ENCODE measurements at places on chromosomes 12 and 14. TPM values are rescaled to one million over a fixed set of nuclear protein-coding genes. Genes with fewer than 3 reads are reported as not detected.

MANSC4 gene
- not detected for total RNA-seq

ADAM20 gene
- 0.14 TPM for total RNA-seq

SERPINA9 gene
- total RNA-seq = 0.34 TPM

SLC5A8 gene
- not detected for total RNA-seq

DEGS2 gene
- total RNA-seq = not detected

BCL2L14 gene
- not detected for total RNA-seq

GLIPR1L2 gene
- total RNA-seq = 0.76 TPM

RFC5 gene
- total RNA-seq = 39.4 TPM

NEMF gene
- total RNA-seq = 24.1 TPM

KRT82 gene
- not detected for total RNA-seq

- DNase-seq = no peak
Observed at GRCh38 chr12:45329238-45329637, 113.3 kb downstream of the ANO6 start.

DNA sequence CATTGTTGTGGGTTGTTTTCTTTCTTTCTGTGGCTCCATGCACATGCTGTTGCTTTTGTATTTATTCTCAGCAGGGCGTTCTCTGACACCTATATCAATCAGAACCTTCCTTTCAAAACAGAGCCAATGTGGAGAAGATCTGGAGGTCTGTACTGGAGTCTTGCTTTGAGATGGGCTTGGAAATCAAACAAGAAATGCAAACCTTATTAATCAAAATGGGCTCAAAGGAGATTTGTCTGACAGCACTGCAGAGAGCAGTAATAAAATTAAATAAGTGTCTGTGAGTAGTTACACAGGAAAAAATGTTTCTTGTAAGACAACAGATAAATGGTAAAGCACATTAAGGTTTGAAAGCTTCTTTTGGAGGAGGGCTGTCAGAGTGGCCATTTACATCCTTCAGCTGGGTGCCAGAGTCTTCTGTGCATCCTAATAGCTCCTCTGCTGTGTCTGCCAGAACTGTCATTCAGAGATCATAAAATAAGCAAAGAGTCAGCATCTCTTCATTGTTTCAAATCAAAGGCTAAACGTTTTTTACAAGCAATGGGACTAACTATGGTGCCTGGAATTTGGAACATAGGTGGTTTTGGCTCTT lies 414.3 kb downstream of the NAV3 start:
- no peak for DNase-seq

DNA sequence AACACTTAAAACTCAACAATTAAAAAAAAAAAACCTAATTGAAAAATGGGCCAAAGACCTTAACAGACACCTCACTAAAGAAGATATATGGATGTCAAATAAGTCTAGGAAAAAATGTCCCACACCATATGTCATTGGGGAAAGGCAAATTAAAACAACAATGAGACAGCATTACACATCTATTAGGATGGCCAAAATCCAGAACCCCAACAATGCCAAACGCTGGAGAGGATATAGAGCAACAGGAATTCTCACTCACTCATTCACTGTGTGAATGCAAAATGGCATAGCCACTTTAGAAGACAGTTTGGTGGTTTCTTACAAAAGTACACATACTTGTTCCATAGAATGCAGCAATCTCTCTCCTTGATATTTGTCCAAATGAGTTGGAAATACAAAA lies 173.7 kb downstream of the SLC25A21 start:
- DNase-seq = no peak

- no peak for DNase-seq
Observed at GRCh38 chr12:99772274-99772673, 124.7 kb downstream of the GARIN6 start.

- no peak for DNase-seq
Observed at GRCh38 chr12:103462675-103463074, 33.1 kb downstream of the C12orf42 start.

GRCh38 chr14:104238424-104239184 lies 100.2 kb downstream of the KIF26A start:
- DNase-seq = no peak

DNA sequence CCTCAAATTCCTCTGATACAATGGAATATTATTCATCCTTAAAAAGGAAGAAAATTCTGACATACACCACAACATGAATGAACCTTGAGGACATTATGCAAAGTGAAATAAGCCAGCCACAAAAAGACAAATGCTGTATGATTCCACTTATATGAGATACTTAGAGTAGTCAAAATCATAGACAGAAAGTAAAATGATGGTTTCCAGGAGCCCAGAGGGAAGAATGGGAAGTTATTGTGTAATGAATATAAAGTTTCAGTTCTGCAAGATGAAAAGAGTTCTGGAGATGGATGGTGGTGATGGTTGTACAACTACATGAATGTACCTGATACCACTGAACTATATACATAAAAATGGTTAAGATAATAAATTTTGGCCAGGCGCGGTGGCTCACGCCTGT lies 18.3 kb downstream of the VWF start:
- no peak for DNase-seq

DNA sequence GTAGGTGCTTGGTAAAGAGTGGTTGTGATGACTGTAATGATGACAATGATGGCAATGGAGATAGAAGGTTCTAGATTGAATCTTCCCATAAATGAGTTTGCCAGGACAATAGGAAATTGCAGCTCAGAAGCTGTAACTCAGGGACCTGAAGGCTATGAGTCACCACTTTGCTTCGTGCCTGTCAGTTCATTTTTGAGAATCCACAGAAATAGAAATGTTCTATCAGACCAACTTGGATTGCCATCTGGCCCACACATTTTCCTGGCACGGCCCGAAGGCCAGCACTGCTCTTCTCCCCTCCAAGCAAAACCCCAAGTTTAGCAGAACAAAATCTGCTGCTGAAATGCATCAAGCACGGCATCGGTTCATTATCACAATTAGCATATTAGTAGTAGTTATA lies 1127.0 kb downstream of the BCL11B start:
- no peak for DNase-seq

DNA sequence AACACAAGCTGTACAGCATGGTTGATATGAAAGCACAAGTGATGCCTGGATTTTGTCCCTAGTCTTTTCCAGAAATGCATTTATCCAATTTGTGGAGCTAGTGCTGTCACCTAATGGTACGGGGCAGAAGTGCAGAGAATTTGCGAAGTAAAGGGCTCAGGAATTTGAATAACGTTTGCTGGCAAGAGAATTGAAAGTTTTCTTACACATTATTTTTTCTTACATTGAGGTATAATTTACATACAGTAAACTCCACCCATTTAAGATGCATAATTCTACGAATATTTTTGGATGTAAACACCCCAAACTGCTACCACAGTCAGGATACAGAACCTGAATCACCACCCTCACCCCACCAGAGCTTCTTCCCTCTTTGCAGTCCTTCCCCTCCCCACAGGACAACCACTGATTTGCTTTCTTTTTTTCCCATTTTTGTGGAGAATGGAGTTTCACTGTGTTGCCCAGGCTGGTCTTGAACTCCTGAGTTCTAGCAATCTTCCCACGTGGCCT lies 3.5 kb downstream of the AICDA start:
- DNase-seq = peak; percentile 25

- DNase-seq = no peak
Observed at GRCh38 chr14:49959822-49960408, 67.0 kb downstream of the ARF6 start.

DNA sequence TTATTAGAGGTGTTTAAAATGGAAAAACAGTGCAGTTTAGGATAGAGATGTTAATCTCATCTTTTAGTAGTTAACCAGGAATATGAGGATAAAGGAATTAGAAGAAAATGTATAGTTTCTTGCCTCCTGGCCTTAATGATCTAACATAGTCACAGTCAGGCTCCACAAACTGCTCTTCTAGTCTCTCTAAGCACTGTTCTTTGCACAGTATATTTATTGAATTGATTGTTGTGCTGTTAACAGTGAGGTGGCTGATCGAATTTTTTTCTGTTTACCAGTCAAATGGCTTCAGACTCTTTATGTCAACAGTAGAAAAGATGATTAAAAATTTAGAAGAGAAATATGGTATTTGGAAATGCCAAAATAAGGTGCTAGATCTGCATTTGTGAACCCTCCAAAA lies 37.8 kb downstream of the ATF7IP start:
- no peak for DNase-seq

GRCh38 chr14:91573894-91574837 lies 64.1 kb upstream of the PPP4R3A start:
- peak; percentile 54 for DNase-seq

DNA sequence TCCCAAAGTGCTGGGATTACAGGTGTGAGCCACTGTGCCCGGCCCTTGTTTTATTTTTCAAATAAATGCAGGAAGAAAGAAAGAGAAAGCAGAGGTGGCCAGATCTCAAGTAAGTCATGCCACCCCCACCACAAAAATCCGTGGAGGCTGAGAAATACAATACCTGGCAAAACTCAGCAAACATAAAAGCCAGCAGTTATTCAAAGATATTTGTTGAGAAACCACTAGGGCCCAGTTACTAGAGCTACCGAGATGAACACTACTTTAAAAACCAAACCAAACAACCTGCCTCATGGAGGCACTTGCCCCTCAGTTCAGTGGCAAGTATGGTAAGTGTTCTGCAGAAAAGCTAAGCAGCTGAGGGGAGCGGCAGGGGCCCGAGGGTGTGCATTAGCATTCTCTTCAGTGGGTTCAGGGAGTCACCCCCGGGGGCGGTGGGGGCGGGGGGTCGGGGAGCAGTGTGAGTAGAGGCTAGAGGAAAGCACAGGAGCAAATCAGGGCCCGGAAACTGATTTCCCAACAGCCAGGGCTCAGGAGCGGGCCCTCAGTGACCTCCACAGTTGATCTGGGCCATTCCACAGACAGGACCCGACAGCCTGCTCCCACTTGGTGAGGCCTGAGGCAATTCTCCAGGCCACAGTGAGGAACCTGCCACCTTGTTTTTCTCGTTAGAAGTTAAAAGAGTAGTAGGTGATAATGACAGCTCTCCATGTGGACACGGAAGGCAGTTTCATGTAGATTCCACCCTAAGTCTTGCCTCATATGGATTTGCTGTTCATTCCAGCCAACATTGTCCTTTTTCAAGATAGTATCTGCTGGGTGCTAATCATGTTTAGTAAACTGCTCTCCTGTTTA lies 8.6 kb downstream of the EVL start:
- DNase-seq = no peak

DNA sequence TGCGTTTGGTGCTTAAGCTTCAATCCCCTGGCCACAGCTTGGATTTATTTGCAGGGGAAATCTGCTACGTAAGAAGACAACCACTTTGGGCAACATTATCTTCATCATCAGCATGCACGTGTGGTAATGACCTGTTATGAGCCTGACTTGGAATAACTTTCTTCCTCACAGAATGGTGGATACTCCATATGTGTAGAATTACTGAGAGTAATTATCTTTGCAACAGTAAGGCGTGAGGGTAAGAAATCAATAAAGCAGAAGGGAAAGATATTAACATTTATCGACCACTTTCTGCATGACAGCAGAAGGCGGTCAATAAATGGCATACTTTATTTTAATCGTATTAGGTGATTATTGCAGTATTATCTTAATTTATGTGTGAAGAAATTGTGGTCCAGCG lies 152.7 kb downstream of the RGS6 start:
- DNase-seq = no peak

DNA sequence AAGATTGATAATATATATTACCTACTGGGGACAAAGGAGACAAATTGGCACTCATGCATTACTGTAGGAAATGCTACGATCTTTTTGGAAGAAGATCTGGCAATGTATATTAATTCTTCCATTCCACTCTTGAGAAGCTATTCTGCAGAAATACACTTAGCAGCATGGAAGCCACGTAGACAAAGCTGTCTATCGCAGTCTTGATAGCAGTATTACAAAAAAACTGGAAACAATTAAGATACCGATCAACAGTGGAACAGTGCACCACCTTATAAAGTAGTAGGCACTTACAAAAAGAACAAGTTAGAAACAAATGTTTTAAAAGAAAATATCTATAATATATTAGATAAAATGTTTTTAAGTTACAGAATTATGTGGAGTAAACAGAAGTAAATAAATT lies 87.2 kb downstream of the ABCD2 start:
- no peak for DNase-seq

DNA sequence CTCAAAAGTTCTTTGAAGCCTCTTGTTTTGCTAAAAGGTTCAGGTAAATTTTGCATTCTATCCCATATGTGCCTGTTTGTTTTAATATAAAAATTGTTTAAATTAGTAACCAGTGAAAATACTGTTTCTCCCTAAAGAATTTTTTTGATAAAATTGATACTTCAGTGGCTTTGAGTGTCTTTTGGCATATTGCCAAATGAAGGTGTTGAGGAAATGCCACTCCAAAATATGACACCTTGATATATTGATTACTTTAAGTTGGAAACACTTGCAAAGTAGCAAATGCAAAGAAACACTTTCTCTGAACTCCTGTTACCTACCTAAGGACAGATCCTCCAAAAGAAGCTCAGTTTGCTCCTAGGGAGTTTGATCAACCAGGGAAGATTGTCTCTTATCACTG lies 8.4 kb downstream of the STYX start:
- no peak for DNase-seq

DNA sequence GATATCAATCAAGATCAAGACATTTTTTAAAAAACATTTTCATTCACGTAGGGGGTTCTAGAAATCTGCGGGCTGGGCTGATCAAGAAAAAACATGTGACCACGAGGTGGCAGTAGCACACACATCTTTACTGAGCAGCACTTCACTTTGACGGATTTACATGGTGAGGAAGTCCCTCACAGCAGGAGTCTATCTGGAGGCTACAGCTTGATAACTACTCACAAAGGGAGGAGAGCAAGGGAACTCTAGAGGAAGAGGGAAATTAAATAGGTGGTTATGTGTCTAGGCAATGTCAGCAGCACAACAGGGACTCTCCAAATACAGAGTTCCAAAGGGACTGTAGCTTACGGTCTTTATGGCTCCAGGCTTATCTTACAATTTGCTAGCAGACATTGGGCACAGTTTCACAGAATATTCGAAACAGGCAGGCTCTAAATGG lies 248.1 kb downstream of the DPY19L2 start:
- DNase-seq = peak; percentile 81

GRCh38 chr14:86858591-86858990 lies 1134.4 kb downstream of the GALC start:
- no peak for DNase-seq
